ENCODE measurements at places on chromosomes 2 and 18. TPM values are rescaled to one million over a fixed set of nuclear protein-coding genes. Genes with fewer than 3 reads are reported as not detected.

Gene BMP10
- total RNA-seq, result not detected

- no peaks in the 10 kb centered on the region for H3K36me3 ChIP-seq
- H3K4me3 ChIP-seq, result no peak overlapping the region
- no peak overlapping the region for H3K27ac ChIP-seq
- H3K4me1 ChIP-seq, result no peaks in the 10 kb centered on the region
- H3K27me3 ChIP-seq, result peaks cover 49% of the 10 kb centered on the region
Measured at GRCh38 chr2:154673694-154674093, 24.8 kb upstream of the KCNJ3 start.

GRCh38 chr2:10551496-10551895 lies 103.4 kb upstream of the ODC1 start:
- no peaks in the 10 kb centered on the region for H3K27me3 ChIP-seq
- no peak overlapping the region for H3K4me3 ChIP-seq
- no peak overlapping the region for H3K27ac ChIP-seq
- peaks cover 7% of the 10 kb centered on the region for H3K4me1 ChIP-seq
- DNase-seq, result no peak

- DNase-seq, result no peak
- H3K27me3 ChIP-seq, result no peaks in the 10 kb centered on the region
Measured at GRCh38 chr2:29143657-29144056, 28.4 kb downstream of the CLIP4 start.

GRCh38 chr2:61091485-61091884 lies 25.8 kb downstream of the SANBR start:
- no peak overlapping the region for H3K4me3 ChIP-seq
- H3K36me3 ChIP-seq, result peaks cover 23% of the 10 kb centered on the region
